Fibroblast of upper back skin (primary cell): ENCODE measurements at places on chromosomes 5 and 9.

- no peak for DNase-seq
Observed at GRCh38 chr5:92207151-92207550, 824.0 kb upstream of the ARRDC3 start.

- DNase-seq, result peak; percentile 83
Observed at GRCh38 chr9:114505187-114506081, at the start of gene WHRN. Gene WHRN, minus strand, starts transcription at chr9:114505473. Its CDS starts 672 bp downstream, at chr9:114504801.

- no peak for DNase-seq
Observed at GRCh38 chr5:11177999-11178711, 417.1 kb upstream of the DAP start.

GRCh38 chr5:113235884-113236283, 198.9 kb downstream of the TSSK1B start:
- no peak for DNase-seq

GRCh38 chr9:11915699-11916098, 777.5 kb upstream of the TYRP1 start:
- DNase-seq, result no peak

- DNase-seq, result no peak
Observed at GRCh38 chr5:139966856-139967255, 76.2 kb downstream of the NRG2 start.
